ENCODE measurements at places on chromosomes 11 and 22.

GRCh38 chr22:44783091-44783490, 30.7 kb downstream of the ARHGAP8 start:
- no peak for DNase-seq
- no peak overlapping the region for H3K27ac ChIP-seq
- H3K4me3 ChIP-seq = no peak overlapping the region
- H3K36me3 ChIP-seq = no peaks in the 10 kb centered on the region
- no peaks in the 10 kb centered on the region for H3K4me1 ChIP-seq

GRCh38 chr11:73971175-73971719, 11.4 kb downstream of the UCP2 start:
- H3K36me3 ChIP-seq = no peaks in the 10 kb centered on the region
- H3K4me1 ChIP-seq = peaks cover 15% of the 10 kb centered on the region
- no peaks in the 10 kb centered on the region for H3K27me3 ChIP-seq
- no peak for DNase-seq

DNA sequence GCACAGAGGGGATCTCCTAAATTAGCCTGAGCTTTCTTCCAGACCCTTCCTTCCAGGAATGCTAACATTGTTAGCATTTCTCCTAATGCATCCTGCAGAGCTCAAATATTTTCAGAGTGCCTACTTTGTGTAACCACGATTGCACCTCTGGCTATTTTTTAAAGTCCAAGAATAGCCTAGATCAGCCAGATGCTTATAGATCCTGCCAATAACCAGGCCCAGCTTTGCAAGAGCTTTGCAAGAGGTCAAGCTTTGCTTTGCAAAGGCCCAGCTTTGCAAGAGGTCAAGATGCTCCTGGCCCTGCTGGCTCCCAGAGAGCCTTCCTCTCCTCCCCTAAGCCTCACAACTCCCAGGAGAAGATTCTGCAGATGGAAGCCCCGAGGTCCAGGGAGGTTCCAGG, 491.9 kb downstream of the MN1 start:
- H3K27me3 ChIP-seq = no peaks in the 10 kb centered on the region
- no peak overlapping the region for H3K27ac ChIP-seq
- no peak overlapping the region for H3K4me3 ChIP-seq
- no peaks in the 10 kb centered on the region for H3K4me1 ChIP-seq
- no peak for DNase-seq

- no peaks in the 10 kb centered on the region for H3K4me1 ChIP-seq
- H3K36me3 ChIP-seq = no peaks in the 10 kb centered on the region
- no peak overlapping the region for H3K27ac ChIP-seq
- H3K27me3 ChIP-seq = no peaks in the 10 kb centered on the region
- no peak overlapping the region for H3K4me3 ChIP-seq
These were observed 15.0 kb downstream of the CRTAM start for GRCh38 chr11:122853261-122853660.

GRCh38 chr11:1128311-1129142, 29.2 kb upstream of the MUC5AC start:
- H3K36me3 ChIP-seq = no peaks in the 10 kb centered on the region
- DNase-seq = no peak
- no peak overlapping the region for H3K4me3 ChIP-seq
- no peaks in the 10 kb centered on the region for H3K4me1 ChIP-seq

GRCh38 chr11:34136420-34136819, 31.0 kb downstream of the NAT10 start:
- H3K27ac ChIP-seq = no peak overlapping the region
- no peak for DNase-seq

- H3K27ac ChIP-seq = no peak overlapping the region
- no peaks in the 10 kb centered on the region for H3K36me3 ChIP-seq
- no peak for DNase-seq
These were observed 33.4 kb upstream of the PISD start for GRCh38 chr22:31695423-31695822.

Measured in vagina (tissue), 2 donors.